NCI-H226 (cell line): ENCODE measurements at places on chromosomes 2 and 18.

- DNase-seq = no peak
Observed at GRCh38 chr18:47754311-47755101, 176.0 kb downstream of the SMAD2 start.

- no peak for DNase-seq
Observed at GRCh38 chr2:211454679-211455078, 898.3 kb downstream of the CPS1 start.

DNA sequence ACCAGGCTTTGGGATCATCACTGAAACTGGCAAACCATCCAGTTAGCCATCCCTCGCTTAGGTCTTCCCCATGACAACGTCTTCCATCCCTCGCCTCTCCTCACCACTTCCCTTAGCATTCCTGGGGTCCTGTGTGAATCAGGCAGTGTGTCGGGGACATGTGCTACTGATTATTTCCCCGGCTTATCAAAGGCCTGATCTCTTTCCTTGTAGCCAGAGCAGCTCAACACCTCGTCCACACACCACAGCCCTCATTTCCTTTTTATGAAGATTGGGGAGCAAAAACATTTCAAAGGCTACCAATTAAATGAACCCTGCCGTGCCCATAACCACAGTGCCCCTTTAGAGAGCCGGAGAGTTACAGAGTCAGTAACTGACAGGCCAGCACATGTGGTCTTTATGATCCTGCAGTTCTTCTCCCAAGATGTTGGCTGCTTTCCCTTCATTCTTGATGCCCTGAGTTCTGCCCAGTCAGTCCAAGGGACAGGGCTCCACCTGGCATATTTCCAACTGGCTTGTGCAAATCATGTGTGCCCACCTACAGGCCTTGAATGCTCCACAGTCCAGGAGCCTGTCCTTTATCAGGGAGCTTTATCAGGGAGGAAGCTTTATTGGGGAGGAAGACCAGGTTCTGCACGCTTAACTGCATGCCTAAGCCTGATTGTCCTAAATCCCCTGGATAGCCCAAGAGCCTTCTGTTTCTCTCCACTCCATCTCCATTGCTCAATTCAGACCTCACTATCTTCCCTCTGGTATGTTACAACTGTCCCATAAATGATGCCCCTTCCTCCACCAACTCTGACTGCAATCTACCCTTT, 343.1 kb downstream of the CYRIA start:
- no peak for DNase-seq

- DNase-seq = no peak
Observed at GRCh38 chr2:218095853-218096252, 26.8 kb downstream of the RUFY4 start.

- DNase-seq = no peak
Observed at GRCh38 chr2:174572556-174572955, 25.0 kb downstream of the WIPF1 start.

DNA sequence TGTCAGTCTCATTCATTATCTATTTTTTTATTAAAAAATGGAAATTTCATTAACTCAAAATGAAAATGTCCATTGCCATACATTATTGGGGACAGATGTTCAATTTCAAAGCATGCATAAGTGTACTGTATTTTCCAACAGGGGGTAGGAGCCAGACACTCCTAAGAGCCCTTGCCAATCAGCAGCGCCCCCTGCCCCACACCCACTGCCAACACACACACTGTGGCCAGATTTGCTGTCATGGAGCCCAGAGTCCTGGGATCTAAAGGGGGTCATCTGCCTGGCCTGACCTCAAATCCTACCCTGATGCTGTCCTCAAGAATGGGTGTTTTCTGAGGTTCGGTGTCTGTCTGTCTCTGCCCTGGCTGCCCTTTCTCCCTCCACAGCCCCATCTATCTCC, 162.2 kb upstream of the TWIST2 start:
- DNase-seq = no peak

DNA sequence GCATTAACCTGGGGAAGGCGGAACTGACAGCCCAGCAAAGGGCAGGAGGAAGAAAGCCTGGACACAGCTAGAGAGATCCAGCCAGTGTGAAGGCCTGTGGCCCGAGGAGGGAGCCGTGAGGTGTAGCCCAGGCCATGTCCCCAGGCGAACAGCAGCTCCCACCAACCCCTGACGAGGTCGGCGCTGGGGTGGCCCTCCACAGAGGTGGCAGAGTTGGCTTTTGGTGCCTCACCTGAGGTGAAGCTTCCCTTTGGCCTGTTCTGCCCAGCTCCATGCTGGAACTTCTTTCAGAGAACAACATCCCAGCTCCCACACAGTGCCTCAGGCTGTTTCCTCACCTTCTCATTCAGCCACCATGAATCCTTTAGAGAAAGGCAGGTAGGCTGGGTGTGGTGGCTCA, 13.3 kb downstream of the TMEM177 start:
- no peak for DNase-seq

GRCh38 chr2:162839419-162839818, 852 bp upstream of the KCNH7 start:
- no peak for DNase-seq

DNA sequence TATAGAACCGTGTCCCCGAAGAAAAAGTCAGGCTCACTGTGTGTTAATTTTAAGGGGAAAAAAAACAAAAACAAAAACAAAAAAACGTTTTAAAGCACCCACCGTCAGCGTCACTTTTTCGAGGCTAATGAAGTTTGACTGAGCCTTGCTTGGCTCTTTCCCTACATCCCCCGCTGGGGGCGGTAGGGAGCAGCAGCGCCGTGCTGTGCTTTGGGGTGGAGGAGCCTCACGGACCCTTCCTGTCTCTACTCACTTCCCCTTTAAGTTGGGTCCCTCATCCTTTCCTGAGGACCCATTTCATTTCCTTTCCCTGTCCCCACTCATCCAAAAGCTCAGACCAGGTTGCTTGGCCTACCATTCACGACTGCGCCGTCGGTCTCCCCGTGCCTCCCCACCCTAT, 82.8 kb upstream of the RPL31 start:
- DNase-seq = no peak

- peak; percentile 66 for DNase-seq
Observed at GRCh38 chr2:20378891-20379519, 28.4 kb upstream of the PUM2 start.

- peak; percentile 89 for DNase-seq
Observed at GRCh38 chr2:223576873-223577272, 25.3 kb downstream of the SCG2 start.

DNA sequence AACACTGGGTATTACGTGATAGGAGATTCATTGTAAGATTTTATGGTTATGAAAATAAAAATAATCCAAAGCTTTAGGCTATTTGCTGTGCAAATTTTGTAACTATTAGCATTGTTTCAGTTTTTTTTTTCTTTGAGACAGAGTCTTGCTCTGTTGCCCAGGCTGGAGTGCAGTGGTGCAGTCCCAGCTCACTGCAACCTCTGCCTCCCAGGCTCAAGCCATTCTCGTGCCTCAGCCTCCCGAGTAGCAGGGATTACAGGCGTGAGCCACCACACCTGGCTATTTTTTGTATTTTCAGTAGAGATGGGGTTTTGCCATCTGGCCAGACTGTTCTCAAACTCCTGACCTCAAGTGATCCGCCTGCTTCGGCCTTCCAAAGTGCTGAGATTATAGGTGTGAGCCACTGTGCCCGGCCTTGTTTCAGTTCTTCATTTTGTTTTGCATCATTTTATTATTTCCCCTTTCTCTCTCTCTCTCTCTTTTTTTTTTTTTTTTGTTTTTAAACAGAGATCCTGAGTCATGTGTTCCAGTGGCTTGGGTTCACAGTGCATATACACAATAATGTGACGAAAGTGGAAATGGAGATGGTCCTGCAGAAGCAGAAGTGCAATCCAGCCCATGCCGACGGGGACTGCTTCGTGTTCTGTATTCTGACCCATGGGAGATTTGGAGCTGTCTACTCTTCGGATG, 25.8 kb downstream of the CASP10 start:
- no peak for DNase-seq

- DNase-seq = peak; percentile 52
Observed at GRCh38 chr2:206211657-206212255, 52.1 kb downstream of the EEF1B2 start.

- no peak for DNase-seq
Observed at GRCh38 chr18:73708591-73708990, 439.0 kb downstream of the FBXO15 start.

DNA sequence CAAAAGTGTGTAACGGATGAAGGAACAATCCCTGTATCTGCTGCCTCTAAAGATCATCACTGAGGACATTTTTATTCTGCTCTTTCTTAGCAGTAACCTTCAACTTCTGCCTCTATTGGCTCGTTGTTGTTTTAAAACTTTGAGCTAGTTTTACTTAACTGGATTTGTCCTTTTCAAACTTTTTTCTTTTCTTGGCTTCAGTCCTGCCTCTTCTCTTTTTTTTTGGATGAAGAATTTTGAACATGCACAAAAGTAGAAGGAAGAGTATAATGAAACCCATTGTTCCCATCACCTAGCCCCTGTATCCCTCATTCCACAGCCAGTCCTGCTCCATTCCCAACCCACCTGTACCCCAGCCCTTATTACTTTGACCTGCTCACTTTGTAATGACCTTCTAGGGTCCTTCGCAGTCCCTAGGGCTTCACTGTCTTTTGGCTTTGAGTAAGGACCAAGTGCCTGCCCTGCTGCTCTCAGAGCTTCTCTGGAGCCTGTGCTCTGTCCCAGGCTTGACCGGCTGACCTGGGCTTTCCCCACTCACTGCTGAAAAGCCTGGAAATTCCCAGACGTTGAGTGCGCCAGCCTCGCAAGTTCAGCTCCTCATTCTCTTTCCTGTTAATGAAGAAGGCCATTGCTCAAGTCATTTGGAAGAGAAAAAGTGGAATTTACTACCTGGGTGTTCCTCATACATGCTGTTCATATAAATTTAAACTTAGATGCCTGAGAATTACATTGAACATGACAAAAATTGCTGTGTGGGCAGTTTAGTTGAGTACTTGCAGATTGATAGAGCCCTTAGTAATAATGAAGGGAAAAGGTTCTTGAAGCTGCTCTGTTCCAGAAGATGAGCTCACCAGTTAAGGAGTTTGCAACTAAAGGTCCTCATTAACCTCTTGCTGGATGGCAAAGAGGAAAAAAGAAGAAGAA, 149.3 kb upstream of the ALPP start:
- DNase-seq = peak; percentile 3

- DNase-seq = no peak
Observed at GRCh38 chr2:119247844-119248271, 24.2 kb downstream of the STEAP3 start.

- DNase-seq = no peak
Observed at GRCh38 chr18:51490417-51490816, 292.9 kb upstream of the MEX3C start.

GRCh38 chr18:26059357-26059756, 31.1 kb downstream of the SS18 start:
- DNase-seq = no peak
